ENCODE measurements at places on chromosomes 16 and 17.
A peak's percentile ranks its signal among the peaks of the same experiment; 100 is the strongest.

GRCh38 chr16:10918294-10919002 is 23.8 kb downstream of the DEXI start:
- DNase-seq, result peak; percentile 71

- DNase-seq, result no peak
Measured at GRCh38 chr17:39751637-39752036, 13.9 kb downstream of the GRB7 start.

DNA sequence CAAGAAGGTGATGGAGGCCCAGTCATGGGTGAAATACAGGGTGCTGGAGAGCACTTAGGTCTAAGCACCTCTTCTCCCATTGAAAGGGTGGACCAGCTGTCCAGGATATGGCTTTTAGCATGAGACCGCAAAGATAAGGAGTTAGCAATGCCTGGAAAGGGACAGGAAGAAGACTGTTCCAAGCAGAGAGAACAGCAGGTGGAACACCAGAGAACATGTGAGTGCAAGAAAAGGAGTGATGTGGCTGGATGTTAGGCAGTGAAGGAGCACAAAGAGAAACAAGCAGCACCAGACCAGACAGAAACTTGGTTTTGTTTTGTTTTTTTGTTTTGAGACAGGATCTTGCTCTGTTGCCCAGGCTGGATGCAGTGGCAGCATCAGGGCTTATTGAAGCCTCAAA is 45.4 kb upstream of the CCL1 start:
- no peak for DNase-seq

- DNase-seq, result no peak
Measured at GRCh38 chr17:73391331-73392265, 79.8 kb upstream of the CDC42EP4 start.

- no peak for DNase-seq
Measured at GRCh38 chr17:40417258-40417608, 463 bp downstream of the TOP2A start.

DNA sequence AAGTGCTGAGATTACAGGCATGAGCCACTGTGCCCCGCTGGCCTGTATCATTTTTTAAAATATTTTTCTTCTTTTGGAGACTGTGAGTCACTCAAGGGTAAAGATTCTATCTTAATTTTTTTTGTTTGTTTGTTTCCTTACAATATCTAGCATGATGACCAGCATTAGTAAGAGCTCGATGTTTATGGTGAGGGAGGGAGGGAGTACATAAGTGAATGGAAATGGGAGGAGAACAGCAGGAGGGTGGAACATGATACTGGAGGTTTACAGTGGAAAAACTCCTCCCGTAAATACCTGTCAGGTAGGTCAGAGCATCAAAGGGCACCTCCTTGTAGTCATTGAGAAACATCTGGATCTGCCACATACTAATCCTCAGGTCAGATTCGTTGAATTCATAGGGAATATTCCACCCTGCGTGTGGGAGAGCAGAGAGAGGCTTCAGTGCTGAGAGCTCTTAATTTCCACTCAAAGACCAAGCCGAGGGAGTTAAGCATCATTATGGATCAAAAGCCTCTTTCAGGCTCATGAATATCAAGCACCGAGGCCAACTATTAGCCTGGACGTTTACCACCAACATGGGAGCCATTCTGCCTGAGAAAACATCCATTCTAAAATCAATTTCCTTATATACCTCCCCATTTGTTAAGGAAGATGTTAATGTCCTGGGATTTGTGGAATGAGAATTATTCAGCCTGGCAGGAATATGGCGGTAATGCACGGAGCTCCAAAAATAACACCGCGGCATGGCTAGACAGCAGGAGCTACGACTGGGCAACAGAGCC is 51.8 kb downstream of the LYRM1 start:
- no peak for DNase-seq

GRCh38 chr16:66905633-66906539 is 12.8 kb downstream of the CDH16 start:
- no peak for DNase-seq

DNA sequence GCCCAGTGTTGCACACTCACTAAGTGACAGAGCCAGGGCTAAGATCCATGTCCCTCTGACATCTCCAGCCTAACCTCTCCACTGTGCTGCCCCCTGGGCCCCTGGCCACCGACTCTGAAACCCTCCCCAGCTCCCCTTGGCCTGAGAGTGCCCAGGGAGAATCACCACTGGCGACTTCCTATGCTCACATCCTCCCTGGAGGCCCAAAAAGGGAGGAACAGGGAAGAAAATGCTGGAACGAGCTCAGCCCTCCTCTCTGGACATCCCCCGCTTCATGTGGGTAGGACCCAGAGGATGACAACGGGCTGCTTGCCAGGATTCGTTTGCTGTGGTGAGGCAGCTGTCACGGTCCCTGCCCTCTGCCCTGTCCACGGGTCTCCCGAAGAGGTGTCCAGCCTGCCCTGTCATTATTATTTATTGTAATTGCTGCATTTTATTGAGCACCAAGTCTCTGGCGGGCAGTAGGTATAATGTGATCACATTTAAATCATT is 153.5 kb upstream of the RPL38 start:
- no peak for DNase-seq

- no peak for DNase-seq
Measured at GRCh38 chr17:8916466-8916865, 49.0 kb upstream of the PIK3R6 start.

DNA sequence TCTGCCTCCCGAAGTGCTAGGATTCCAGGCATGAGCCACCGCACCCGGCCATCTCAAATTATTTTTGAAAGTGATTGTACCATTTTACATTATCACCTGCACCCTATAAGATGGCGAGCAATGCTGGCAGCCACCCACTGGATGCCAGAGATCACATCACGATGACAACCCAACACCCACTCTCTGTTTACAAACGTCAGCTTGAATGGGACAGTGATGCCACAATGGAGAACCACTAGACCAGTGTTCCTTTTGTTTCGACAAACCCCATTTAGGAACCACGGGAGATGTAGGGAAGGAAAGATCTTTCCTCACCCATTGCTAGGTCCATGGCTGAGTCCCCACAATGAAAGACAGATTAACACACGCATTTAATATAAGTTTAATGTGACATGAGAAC is 20.1 kb upstream of the HAPSTR1 start:
- DNase-seq, result no peak

GRCh38 chr16:61836804-61837393 is 199.3 kb downstream of the CDH8 start:
- DNase-seq, result no peak

DNA sequence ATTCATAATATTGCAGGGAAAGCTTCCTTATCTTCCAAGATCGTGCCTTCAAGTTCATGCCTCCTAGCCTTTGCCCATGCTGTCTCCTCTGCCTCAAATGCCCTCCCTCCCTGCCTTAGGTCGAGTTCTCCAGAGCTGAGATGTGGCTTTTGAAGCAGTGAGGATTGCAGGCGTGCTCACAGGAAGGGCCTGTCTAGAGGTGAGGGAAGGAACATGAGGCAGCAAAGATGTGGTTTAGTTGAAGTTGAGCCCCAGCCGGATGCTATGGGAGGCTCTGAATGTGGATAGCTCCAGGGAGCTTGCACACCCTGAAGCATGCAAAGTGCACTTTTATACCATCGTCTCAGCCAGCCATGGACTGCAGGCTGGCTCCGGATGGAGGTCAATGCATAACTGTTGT is 754.6 kb upstream of the EEF2KMT start:
- no peak for DNase-seq

GRCh38 chr17:61904094-61904710 is 23.6 kb downstream of the INTS2 start:
- DNase-seq, result no peak

DNA sequence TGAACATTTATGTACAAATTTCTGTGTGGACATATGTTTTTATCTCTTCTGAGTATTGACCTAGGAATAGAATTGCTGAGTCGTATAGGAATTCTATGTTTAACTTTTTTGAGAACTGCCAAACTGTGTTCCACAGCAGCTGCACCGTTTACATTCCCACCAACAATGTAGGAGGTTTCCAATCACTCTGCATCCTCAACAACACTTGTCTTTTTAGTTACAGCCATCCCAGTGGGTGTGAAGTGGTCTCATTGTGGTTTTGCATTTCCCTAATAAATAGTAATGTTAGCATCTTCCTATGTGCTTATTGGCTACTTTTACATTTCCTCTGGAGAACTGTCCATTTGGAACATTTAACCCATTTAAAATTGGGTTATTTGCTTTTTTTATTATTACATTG is 36.6 kb upstream of the NACA2 start:
- no peak for DNase-seq

DNA sequence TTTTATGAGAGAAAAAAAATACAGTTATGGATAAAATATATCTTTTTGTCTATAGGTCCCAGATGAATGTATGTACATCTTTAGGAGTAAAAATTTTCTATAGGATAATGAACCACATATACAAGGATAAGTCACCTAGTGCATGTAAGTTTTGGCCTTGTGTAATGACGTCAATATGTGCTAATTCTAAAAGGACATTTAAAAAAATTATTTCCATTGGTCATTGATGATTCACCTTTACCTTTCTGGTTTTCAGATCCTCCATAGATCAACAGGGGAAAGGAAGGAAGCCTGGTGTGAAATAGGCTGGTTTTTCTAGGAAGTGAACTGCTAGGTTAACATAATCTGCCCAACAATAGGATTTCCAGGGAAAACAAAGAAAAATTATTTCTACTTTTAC is 684.3 kb upstream of the SOX9 start:
- no peak for DNase-seq

DNA sequence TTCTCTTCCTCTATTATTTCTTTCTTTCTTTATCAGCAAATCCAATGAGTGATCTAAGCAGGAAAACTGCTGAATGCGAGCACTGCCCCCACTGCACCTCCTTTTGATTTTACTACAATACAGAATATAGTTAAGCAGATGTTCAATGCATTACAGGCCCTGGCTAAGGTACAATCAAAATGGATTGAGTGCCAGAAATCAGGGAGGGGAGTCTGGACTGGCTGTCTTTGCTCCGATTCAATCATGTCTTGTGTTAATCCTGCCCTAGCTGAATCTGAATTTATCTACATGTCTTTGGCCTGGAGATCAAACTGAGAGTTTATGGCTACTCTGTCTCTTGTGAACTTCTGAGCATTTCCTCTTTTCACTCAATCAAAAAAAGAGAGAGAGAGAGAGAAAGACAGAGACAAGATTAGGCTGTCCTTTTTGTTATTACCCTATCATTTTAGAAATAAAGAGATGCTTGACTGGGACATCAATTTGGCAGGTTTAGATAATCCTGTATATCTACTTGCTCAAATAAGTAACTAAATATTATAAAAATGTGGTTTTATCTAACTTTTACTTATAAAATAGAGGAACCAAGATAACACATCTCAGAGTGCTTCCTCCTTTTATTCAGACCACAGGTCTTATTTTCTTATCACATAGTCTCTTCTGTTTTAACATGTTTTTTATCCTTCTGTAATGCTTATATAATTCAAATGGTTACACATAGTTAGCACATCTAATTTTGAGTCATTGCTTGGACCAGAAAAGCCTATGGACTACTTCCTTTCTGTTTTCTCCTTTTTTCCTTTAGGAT is 656.2 kb downstream of the KCNJ2 start:
- no peak for DNase-seq

- DNase-seq, result peak; percentile 74
Measured at GRCh38 chr17:50783193-50783660, 15.9 kb upstream of the ANKRD40CL start.

DNA sequence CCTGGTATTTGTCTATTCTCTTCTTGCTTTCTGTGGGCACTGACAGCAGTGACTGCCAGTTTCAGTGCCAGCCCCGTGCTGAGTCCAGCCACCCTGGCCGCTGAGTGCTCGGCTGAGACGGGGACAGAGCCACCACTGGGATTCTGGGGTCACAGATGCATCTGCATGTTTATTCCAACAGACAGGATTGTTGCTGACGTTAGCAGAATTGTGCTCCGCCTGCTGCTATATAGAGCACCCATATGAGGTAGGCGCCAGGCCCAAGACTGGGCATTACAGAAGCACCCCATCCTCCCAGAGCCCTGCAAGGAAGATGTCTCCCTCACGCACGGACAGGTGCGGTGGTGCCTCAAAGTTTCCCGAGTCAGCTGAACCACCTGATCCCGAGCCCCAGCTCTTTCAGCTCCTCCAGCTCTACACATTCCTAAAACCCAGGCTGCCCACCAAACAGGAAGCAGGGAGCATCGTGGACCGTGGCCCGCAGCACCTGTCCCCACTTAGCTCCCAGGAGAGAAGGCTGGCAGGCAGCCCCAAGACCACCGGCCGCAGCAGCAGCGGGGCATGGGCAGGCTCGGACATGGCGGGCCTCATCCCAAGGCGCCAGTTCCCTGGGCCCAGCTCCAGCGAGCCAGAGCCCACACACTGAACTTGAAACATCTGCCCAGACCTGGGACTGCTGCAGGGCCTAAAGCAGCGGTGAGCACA is 44.9 kb upstream of the RASD1 start:
- peak; percentile 75 for DNase-seq

GRCh38 chr16:8402981-8403843 is 187.1 kb downstream of the TMEM114 start:
- DNase-seq, result no peak

DNA sequence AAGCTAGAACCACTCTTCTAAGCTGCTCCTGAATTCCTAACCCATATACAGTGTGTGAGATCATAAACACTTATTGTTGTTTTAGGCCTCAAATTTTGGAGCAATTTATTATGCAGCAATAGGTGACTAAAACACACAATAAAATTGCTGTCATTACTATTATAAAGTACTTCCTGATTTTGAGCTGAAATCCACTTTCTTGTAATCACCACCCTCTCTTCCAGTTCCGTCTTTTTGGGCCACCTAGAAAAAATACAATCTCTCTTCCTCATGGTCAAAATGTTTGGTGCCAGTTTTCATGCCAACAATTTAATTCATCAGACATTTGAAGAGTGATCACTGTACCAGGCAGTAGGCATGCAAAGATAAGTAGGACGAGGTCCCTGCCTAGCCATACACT is 43.3 kb upstream of the NF1 start:
- DNase-seq, result no peak

DNA sequence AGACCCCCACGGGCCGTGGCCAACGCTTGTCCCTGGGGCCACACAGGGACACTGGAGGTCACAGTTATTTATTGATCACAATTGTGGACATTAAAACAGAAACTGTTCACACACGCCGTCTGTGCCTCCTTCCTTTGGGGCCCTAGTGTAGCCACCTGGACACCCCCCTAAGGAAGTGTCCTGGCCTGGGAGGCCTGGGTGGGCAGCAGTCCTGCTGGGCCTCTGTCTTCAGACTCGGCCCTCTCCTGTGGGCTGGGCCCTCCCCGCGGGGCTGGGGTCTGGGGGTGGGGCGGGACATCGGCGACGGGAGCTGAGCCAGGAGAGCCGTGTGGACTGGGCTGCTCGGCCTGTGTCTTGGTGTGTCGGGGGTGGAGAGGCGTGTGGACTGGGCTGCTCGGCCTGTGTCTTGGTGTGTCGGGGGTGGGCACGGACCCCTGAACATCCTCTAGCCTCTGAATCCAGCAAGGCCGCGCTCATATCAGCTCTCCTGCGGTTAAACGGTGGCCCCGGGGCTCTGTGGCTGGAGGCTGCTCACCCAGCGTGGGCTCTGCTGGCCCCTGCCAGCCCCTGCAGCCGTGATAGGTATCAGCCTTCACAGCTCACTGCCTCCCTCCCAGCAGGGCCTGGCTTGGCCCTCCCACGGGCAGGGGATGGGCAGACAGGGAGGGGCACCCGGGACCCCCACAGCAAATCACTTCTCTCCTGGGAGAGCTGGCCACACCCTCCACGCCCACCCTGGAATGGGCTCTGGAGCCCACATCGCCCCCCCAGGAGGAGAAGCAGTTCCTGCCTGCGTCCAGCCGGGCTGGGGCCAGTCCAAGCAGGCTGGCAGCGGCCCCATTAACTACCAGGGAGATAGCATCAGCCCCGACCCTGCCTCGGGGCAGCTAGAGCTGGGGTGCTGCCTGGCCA is 1.1 kb upstream of the NHLRC4 start:
- DNase-seq, result no peak
